ENCODE measurements at places on chromosomes 4 and X. TPM values are rescaled to one million over a fixed set of nuclear protein-coding genes. Genes with fewer than 3 reads are reported as not detected.

PDZD4 gene
- 0.22 TPM for total RNA-seq

NOX1 gene
- not detected for total RNA-seq

FGF5 gene
- total RNA-seq = 12.6 TPM

NUP62CL gene
- total RNA-seq = 0.11 TPM

ZNF711 gene
- 0.87 TPM for total RNA-seq

CXorf49 gene
- not detected for total RNA-seq

SMIM43 gene
- 0.89 TPM for total RNA-seq

USP17L27 gene
- not detected for total RNA-seq

TEX13C gene
- not detected for total RNA-seq

Data from uterine smooth muscle cell (primary cell).